Psoas muscle (tissue), 8 donors: ENCODE measurements at places on chromosomes 3 and 15. TPM values are rescaled to one million over a fixed set of nuclear protein-coding genes. Genes with fewer than 3 reads are reported as not detected.
A peak's percentile ranks its signal among the peaks of the same experiment; 100 is the strongest.

- DNase-seq: no peak
These were observed 49.9 kb downstream of the ZNF621 start for GRCh38 chr3:40574661-40575060.

DNA sequence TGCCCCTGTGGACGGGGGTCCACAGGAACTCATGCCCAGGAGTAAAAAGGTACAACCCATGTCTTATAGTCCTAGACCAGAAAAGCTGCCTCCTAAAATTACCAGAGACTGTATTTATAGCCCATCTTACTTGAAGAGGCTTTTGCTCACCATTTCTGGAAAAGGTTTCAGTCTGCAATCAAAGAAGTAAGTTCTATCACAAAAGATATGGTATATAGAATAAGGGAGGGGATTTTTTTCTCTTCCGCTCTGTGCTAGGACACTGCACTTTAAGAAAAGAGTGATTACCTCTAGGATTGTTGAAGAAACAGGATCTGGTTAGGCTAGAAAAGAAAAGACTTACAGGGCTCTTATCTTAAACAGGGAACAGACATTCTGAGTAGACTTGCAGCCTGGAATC lies 2.6 kb downstream of the SSUH2 start:
- DNase-seq: no peak

- DNase-seq: no peak
These were observed 208.1 kb downstream of the MINAR1 start for GRCh38 chr15:79640206-79640605.

GRCh38 chr3:118884748-118885206 lies 149.9 kb downstream of the IGSF11 start:
- peak; percentile 71 for DNase-seq

- no peak for DNase-seq
These were observed 62.9 kb downstream of the SLC28A2 start for GRCh38 chr15:45314960-45315359.

GRCh38 chr15:89148126-89148525 lies 59.9 kb downstream of the ABHD2 start:
- DNase-seq: no peak

- no peak for DNase-seq
These were observed 598.4 kb downstream of the FGF12 start for GRCh38 chr3:192128922-192129321.

DNA sequence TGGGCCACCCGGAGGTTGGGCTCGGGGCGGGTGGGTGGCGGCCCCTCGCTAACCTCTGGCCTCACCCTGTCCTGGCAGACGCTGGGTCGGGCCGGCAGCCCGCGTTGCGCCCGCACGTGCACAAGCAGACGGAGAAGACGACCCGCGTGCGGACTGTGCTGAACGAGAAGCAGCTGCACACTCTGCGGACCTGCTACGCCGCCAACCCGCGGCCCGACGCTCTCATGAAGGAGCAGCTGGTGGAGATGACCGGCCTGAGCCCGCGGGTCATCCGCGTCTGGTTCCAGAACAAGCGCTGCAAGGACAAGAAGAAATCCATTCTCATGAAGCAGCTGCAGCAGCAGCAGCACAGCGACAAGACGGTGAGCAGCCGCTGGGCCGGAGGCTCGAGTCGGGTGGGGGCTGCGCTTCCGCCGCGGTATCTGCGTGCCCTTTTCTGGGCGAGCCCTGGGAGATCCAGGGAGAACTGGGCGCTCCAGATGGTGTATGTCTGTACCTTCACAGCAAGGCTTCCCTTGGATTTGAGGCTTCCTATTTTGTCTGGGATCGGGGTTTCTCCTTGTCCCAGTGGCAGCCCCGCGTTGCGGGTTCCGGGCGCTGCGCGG lies 3.7 kb downstream of the ISL2 start:
- peak; percentile 69 for DNase-seq

DNA sequence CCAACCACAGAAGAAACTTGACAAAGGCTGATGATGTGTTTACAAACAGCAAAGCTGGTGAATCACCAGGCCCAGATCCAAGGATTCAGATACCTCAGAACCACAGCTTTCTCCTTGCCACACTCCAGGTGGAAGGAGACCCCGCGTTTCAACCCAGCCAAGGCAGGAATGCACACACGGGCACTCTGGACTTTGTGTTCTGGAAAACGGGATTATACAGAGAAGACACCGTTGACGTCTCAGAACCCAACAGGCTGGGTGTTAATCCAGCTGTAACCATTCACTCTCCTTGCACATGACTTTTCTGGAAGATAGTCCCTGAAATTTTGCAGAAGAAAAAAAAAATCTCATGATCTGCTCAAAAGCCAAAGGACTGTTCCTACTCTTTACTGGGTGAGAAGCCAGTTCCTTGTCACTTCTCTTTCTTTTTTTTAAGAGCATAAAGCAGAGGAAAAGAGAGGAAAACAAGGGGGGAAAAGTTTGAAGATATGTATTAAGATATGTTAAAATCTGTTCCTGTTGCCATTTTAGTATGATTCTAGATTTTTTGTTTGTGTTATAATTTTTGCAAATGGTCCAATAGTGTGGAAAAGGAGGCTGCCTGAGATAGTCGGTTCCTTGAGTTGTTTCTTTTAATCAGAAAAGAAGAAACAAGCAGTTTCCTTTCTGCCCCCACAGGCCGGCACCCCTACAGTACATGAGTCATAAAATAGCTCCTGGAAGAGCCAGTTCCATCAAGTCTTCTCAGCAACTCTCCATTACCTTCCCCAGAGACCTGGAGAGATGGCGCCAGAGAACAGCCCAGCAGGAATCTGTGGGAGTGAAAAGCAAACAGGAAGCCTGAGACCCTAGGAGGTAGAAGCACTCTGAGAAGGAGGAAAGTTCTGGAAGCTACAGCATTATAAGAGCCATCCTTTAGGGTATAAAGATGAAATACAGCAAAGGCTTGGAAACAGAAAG lies 73.1 kb downstream of the RORA start:
- DNase-seq: peak; percentile 70

- no peak for DNase-seq
These were observed 156.2 kb downstream of the ZMAT3 start for GRCh38 chr3:178915365-178915764.

- DNase-seq: no peak
These were observed 594.8 kb downstream of the NTRK3 start for GRCh38 chr15:87661454-87662355.

- DNase-seq: no peak
These were observed 3.0 kb downstream of the SNTN start for GRCh38 chr3:63655519-63655918.

DNA sequence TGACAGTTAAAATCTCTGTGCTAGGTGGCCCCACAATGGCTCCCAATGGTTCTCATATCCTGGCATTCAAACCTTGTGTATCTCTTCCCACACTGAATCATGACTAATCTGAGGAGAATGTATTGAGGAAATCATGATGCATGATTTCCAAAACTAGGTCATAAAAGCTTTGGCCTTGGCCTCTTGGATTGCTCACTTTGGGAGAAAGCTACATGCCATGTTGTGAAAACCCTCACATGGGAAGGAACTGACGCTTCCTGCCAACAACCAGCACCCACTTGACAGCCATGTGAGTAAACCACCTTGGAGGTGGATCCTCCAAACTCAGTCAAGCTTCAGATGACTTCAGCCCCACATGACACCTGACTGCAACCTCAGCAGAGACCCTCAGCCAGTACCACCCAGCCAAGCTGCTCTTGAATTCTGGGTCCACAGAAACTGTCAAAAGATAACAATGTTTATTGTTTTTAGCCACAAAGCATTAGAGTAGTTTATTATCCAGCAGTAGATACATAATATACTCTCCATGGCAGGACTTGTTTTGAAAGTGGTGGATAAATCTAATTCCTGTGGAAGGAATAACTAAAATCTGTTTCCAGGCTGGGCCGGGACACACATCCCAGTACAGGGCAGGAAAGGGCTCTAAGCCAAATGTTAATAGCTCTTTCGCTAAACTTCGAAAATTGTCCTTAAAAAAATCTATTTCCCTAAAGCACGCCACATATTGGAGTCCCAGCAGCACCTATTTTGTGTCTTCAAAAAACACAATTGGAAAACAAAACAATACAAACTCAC lies 1.0 kb upstream of the ZNF620 start:
- DNase-seq: peak; percentile 29

DNA sequence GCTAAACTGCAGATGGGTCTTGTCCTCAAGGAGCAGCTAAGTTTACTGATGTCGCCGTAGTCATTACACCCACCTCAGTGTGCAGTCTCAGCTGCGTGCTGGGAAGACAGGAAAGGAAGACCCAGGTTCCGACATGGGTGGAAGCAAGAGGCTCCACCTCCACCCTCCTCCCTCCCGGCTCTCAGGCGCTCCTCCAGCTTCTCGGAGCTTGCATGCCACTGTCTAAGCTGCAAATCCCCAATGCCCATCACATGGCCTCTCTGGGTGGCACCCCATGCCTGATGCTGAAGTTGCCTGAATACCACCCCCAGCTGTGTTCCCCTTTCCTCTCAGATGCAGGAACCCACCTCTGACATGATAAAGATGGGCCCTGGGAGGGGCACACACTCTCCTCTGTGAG lies 58.5 kb downstream of the MGLL start:
- no peak for DNase-seq

DNA sequence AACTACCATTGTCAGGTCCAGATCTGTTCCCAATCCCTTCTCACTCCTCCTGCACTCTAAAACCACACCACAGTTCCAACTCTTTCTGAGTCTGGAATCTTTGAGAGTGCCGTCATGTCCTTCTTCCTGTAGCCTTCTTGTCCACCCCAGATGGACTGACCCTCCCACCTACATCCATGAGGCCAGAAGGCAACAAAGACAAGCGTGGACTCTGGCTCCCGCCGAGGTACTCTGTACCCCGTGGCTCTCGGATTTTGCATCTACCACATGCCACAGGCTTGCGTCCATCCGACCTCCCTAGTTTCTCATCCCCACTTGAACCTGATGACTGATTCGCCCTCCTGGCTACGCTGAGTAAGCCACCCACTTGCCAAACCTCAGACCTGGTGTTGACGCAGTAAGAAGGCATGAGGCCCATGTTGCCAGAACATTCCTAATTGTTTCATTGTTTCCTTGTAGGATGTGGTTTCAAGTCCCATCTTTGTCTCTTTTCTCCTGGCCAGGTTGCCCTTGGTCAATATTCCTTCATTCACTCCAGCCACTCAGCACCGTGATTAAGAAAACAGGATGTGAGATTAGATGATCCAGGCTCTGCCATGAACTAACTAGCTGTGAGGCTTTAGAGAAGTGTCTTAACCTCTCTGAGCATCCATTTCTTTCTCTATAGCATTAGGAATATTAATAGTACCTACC lies 1.1 kb upstream of the ZBTB38 start:
- peak; percentile 68 for DNase-seq

CHRNA3 gene
- total RNA-seq: not detected

CACNA2D2 gene
- total RNA-seq: 1.5 TPM
